ENCODE measurements at places on chromosomes 2 and 18.
A peak's percentile ranks its signal among the peaks of the same experiment; 100 is the strongest.

- no peak for DNase-seq
Observed at GRCh38 chr2:188285774-188286173, 5.9 kb upstream of the GULP1 start.

DNA sequence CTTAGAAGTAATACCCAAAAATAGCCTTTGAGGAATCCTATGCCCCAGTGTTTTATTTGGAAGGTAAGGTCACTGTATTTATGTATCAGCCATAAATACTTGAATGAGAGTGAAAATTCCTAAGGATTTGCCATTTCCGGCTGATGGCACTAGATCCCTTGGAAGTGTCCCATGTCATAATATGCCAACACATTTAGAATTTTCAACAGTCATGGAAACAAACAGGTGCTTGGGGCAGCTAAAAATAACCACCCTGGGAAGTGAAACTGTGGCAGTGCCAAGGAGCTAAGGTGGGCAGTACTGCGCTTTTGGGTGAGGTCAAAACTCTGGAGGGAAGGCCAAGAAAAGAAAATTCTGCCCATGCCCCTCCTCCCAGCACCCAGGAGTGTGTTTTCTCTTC, 80.2 kb downstream of the TCF7L1 start:
- no peak for DNase-seq

DNA sequence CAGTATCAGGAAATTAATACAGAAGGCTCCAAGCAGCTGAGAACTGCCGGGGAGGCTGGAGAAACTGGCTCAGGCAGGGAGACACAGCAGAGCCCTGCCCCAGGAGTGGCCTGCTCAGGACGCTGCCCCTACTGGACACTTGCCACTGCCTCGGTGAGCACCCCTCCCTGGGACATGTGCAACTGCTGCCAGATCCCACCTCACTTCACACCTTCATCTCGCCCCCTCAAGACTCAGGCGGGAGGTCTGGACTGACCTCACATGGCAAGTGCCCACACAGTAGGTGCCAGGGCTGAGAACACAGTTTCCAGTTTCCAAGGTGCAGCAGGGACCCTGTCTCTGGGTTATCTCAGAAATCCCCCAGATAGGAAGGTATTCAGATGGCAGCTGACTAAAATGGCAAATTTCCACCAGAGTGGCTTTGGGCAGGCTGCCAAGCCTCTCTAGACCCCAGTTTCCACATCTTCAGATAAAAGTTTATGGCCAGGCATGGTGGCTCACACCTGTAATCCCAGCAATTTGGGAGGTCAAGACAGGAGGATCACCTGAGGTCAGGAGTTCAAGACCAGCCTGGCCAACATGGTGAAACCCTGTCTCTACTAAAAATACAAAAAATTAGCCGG, 33.7 kb upstream of the LBH start:
- DNase-seq: no peak

- DNase-seq: no peak
Observed at GRCh38 chr2:175005733-175006264, 618 bp upstream of the CHN1 start.

DNA sequence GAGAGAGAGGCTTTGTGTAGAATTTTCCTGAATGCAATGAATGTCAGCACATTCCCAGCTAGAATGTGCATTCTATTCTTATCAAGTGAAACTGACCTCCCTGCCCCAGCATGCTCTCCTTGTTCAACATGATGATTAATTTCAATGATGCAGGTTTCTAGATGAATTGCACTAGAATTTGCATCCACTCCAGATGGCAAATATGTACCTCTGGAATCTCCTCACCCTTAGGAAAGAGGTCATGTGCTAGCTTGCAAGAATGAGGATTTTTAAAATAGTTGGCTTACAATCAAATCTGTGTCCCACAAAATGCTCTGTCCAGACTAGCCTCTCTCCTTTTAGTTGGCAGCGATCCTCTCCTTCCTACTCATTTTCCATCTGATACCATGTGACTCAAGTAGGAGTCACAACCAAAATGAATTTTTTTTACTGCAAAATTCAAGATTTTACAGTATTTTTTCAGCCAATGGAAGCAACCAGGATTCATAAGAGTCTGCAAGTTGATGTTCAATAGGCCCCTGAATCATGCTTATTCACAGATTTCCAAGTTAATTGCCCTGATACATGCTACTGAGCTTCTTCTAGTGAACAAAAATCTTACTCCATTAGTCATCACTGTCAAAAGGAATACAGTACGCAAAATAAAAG, 21.0 kb upstream of the STAT4 start:
- peak; percentile 90 for DNase-seq

GRCh38 chr2:202164411-202164810, 74.0 kb downstream of the SUMO1 start:
- peak; percentile 49 for DNase-seq

- DNase-seq: no peak
Observed at GRCh38 chr18:38648179-38648578, 1082.6 kb upstream of the CELF4 start.

DNA sequence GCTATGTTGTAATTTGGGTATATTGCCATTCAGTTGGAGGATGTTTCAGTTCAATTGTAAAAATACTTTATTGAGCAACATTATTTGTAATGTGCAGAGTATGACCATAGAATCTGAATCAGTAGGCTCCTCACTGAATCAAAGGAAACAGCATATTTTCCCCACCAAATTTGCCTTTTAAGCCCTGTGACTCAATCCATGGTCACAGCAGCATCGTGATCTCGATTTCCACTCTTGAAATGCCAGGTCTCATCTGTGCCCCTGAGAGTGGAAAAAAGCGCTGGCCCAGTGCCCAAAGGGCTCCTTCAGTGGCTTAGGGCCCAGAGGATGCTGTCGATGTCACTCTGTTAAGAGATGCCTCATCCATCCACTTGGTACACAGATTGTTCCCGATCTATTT, 57.5 kb downstream of the FHOD3 start:
- DNase-seq: peak; percentile 78

DNA sequence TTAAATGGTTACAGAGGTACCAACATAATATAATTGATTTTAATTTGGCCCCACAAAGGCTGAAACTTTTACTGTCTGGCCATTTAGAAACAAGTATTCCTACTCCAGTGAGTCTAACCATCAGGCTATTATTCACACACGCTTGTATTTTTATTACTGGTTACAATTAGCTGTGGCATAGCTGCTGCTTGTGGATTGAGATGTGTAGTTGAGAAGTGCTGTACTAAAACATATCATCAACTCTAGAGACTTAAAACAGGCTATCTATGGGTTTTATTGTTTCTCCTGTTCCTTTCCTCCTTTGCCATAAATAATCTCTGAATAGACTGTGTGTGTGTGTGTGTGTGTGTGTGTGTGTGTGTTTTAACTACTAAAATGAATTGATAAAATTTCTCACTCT, 530.2 kb downstream of the CCDC85A start:
- DNase-seq: no peak

DNA sequence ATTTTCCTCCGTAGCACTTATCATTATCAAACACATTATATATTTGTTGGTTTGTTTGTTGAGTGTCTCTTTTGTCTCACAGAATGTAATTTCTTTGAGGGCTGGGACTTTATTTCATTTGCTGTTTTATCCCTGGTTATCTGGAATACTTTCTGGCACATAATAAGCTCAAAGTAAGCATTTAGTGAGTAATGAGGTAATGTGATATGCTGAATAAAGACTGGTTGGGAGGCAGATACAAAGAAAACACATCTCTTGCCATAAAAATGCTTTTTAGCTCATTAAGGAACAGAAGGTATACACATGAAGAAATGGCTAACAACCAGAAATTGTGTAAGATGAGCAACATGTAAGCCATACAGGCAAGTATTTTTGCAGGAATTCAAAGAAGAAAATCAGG, 1411.8 kb downstream of the LRP1B start:
- DNase-seq: peak; percentile 1

GRCh38 chr18:42174909-42175308, 219.9 kb downstream of the PIK3C3 start:
- peak; percentile 40 for DNase-seq

GRCh38 chr2:147173189-147173581, 671.6 kb upstream of the ACVR2A start:
- peak; percentile 24 for DNase-seq

DNA sequence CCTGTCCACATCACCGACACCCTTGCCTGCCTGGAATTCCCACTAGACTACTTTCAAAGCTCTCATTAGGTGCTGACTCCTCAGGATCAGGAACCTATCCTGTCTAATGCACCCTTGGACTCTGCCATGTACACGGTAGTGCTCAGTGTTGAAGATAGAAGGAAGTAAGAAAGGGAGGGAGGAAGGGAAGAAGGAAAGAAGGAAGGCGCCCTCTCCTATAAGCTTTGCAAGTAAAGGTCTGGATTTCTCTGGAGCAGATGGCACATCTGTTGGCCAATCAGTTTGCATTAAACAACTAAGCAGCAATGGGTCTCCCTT, 45.3 kb downstream of the SCTR start:
- DNase-seq: no peak

DNA sequence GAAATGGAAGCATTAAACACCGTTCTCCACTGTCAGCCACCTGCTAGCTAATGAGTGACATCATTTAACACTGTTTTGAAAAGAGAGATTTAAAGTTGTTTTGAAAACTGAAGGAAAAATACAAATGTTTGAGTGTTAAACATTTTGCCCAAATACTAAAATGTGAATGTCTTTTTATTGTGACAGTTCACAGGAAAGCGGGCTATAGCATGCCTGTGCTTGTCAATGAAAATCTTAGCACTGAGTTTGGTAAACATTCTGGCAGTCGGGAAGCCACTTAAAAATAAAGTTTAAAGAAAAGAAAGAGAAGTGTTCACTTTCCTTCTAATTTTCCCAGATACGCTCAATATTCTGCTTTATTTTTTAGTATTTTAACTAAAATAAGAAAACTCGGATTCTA, 40.3 kb upstream of the SMIM21 start:
- DNase-seq: no peak

DNA sequence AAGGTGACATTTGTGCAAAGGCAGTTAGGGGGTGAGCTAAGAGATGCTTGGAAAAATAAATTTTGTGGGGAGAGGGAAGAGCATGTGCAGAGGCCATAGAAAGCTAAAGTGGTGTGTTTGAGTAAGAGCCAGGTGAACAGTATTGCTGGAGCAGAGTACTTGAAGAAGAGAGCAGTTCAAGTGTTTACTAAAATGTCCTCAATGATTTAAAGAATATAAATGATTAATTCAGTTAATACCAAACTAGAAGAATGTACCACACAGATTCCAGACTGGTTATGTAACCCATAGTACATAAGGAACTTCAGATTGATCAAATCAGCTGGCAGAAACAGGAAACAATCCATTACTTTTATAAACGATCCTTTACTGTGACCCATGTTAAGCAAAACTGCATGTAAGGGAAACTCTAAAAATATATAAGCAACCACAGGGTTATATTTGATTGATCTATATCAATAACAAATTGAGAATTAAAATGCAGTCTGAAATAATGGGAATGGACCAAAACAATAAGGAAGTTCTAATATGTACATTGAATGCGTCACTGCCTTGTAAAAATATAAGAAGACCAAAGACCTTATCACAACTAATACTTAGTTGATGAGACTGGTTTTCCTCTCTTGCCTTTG, 76.9 kb downstream of the LDAH start:
- no peak for DNase-seq

- peak; percentile 1 for DNase-seq
Observed at GRCh38 chr2:51290725-51291124, 258.8 kb upstream of the NRXN1 start.

GRCh38 chr2:238895891-238896600, 48.2 kb downstream of the TWIST2 start:
- DNase-seq: peak; percentile 91

GRCh38 chr18:57885931-57886330, 82.8 kb upstream of the ATP8B1 start:
- no peak for DNase-seq

DNA sequence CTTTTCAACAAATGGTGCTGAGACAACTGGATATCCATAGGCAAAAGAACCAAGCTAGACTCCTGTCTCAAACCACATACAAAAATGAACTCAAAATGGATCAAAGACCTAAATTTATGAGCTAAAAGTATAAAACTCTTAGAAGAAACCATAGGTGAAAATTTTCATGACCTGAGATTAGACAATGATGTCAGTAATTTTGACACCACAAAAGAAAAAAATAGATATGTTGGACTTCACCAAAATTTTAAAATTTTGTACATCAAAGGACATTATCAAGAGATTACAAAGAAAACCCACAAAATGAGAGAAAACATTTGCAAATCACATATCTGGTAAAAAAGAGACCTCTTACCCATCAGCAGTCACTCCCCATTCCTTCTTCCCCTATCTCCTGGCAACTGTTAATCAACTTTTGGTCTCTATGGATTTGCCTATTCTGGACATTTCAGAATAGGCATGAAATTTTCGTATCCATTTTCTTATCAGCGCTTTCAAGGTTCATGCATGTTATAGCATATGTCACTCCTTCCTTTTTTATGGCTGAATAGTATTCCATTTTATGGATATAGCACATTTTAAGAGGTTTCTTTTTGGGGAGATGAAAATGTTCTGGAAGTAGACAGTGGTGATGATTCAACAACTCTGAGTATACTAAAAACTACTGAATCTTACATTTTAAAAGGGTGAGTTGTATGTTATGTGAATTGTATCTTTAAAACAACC, 43.3 kb downstream of the FAM178B start:
- DNase-seq: no peak

DNA sequence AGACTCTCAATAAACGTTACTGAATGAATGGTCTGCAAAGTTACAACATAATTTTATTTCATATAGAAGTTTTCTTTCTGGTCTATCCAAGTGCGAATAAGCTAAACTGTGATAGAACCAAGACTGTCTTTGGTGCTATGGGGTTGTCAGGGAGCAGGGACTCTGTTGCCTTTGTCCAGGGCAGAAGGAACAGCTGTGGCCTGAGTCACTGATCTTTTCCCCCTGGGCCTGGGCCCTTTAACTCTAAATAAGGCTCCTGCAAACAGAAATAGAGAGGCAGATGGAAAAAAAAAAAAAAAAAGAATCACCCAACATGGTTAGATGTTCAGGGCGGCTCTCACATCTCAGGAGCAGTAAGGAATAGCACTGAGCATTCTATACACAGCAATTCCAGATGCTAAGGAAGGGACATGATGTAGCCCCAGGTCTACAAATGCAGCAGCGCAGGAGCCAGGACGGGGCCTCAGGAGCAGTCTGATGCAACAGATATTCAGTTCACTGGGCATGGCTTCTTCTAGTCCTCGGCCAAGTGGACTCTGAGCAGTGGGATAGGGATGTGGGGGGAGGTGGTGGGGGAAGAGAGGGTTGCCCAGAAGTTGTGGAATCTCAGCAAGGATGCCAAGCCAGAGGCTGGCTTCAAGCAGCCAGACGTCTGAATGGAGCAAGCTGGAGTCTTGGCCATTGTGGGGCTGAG, 247.1 kb upstream of the SIX2 start:
- DNase-seq: no peak

DNA sequence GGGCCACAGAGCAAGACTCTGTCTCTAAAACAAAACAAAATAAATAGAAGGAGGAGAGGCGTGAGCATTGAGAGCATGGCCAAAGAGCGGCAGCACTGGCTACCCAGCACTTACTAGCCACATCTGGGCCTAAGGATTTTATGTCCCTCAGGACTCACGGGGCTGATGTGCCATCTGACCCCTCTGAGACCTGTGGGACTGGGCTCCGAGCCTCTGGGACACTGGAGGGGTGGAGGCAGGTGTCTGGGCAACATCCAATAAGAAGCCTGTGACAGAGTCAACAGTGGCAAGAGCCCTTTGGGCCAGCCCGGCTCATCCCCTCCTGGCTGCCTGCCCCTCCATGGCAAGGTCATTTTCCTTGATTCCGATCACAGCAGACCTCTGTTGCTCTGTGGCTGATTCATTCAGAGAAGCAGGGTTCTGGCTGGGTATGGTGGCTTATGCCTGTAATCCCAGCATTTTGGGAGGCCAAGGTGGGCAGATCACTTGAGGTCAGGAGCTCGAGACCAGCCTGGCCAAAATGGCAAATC, 60.7 kb downstream of the RRM2 start:
- DNase-seq: no peak

GRCh38 chr2:753123-753522, 75.9 kb upstream of the TMEM18 start:
- no peak for DNase-seq

All from fibroblast of lung (primary cell).